ENCODE measurements at places on chromosomes 12 and 14.
A peak's percentile ranks its signal among the peaks of the same experiment; 100 is the strongest.

DNA sequence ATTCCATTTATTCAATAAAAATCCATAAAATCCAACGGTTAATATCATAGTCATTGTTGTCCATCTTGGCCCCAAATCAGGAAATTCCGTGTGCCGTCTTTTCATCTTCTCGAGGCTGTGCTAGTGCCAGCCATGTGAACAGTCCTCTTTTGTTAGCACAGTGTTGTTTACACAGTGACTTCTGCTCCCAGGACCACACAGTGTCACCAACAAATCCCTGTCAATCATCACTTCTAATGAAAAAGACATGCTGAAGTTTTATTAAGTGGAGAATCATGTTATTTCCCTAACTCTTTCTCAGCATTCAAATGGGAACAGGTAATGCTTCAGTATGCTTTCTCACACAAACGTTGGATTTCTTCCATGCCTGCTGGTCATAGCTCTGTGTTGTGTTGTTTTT, 1.9 kb upstream of the SLCO1A2 start:
- no peak for DNase-seq

- no peak for DNase-seq
Observed at GRCh38 chr12:31298922-31299321, 27.0 kb downstream of the SINHCAF start.

DNA sequence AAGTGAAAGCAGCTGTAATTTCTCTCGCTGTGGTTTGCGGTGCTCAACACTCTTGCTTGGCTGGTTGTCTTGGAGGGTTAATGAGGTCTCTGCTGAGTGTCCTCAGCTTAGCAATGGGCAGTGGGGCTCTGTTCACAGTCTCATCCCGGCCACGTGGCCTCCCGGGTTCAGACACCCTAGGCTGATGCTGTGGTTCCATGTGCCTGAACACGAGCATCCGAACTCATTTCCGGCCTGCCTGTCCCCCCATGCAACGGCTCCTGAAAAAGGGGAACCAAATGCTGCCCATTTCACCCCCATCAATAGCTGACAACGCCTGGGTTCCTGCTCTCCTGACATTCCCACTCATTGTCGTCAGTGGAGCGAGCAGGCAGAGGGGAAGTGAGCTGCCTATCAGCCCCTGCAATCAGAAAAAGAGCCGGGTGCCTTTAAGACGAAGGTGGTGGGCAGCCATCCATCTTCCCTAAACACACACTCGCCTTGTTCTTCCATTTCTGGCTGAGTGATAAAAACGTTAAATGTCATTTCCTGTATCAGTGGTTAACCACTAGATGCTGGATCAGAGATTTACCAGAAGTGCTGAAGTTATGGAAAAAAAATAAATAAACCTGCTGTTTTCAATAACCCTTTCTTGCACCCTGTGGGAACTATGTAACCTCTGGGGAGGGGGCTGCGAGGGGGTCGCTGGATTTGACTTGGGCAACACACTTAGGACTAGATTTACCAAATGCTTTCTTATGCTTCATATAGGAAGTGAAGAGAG, 60.3 kb upstream of the BCL2L14 start:
- DNase-seq: peak; percentile 77

- no peak for DNase-seq
Observed at GRCh38 chr14:81234278-81234677, 13.5 kb upstream of the GTF2A1 start.

GRCh38 chr12:32588604-32589003, 90.5 kb upstream of the DNM1L start:
- no peak for DNase-seq

DNA sequence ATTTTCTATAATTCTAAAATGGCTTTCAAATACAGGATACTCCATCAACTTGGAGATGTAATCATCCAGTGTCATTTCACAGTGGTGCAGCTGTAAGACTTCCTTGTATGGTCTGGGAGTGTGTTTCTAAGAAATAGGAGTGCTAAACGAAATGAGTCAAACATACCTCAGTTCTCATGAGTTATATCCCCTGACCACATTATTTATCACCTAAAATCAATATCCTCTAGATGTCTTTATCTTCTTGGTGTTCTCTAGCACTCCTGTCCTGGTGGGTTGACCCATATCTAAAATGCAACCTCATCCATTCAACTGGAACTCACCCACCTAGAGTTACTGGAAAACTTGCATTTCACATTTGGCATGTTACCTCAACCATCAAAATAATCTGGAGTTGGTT, 33.2 kb downstream of the TMEM30B start:
- DNase-seq: no peak

DNA sequence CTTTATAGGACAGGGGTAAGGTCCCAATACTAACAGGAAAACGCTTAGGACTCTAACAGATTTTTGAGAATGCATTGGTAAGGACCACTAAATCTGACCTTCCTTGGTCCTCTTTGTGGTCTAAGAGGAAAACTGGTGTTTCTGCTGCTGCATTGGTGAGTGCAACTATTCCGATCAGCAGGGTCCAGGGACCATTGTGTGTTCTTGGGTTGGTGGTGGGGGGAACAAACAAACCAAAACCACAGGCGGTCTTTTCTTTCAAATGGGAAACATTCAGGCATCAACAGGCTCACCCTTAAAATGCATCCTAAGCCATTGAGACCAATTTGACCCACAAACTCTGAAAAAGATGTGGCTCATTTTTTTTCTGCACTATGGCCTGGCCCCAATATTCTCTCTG, 20.7 kb downstream of the EPYC start:
- no peak for DNase-seq

GRCh38 chr14:104609666-104610065, 5.1 kb upstream of the TMEM179 start:
- DNase-seq: no peak

DNA sequence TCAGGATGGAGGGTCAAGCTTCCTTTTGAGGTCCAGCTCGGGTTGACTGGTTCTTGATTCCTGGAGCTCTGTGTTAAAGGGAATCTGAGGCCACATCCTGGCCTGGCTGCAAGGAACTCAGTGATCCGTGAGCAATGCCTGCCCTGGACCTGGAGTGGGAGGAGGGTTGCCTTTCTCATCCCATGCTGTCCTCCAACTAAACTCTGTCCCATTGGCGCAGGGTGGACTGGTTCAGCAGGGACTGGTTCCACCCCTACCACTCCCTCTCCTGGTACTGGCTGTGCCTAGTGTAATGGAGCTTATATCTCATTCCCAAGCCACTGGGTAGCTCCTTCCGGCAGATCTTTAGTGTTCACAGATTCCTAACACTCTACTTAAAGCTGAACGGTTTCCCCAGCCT, 3.9 kb upstream of the CMKLR1 start:
- DNase-seq: no peak
